ENCODE measurements at places on chromosomes 5 and 9. TPM values are rescaled to one million over a fixed set of nuclear protein-coding genes. Genes with fewer than 3 reads are reported as not detected.

Gene SMIM32
- total RNA-seq, result not detected

Gene PCDHAC1
- total RNA-seq, result 0.60 TPM

Gene OR1B1
- not detected for total RNA-seq

Gene SH3TC2
- total RNA-seq, result 8.4 TPM

Gene SLC1A1
- total RNA-seq, result 5.6 TPM

Gene FAM221B
- total RNA-seq, result not detected

Gene SURF6
- 15.8 TPM for total RNA-seq

Gene GCNT1
- total RNA-seq, result 15.0 TPM

Gene MAMDC4
- total RNA-seq, result 1.9 TPM

Gene FGD3
- total RNA-seq, result 10.6 TPM

Gene WDR38
- not detected for total RNA-seq

Gene AJM1
- total RNA-seq, result 0.82 TPM

Gene NOL6
- total RNA-seq, result 19.1 TPM

Gene PCDHB16
- 4.0 TPM for total RNA-seq

Gene RUSC2
- 23.5 TPM for total RNA-seq

Gene ZDHHC12
- 40.6 TPM for total RNA-seq

Gene IZUMO3
- not detected for total RNA-seq

Gene MARCOL
- not detected for total RNA-seq

Gene GPRIN1
- 1.9 TPM for total RNA-seq

Gene ADAMTS6
- total RNA-seq, result 1.8 TPM

Gene GDA
- not detected for total RNA-seq

Gene PCDHGA2
- 6.6 TPM for total RNA-seq

Measured in omental fat pad (tissue), 4 donors.